ENCODE measurements at places on chromosomes 11 and 22.

DNA sequence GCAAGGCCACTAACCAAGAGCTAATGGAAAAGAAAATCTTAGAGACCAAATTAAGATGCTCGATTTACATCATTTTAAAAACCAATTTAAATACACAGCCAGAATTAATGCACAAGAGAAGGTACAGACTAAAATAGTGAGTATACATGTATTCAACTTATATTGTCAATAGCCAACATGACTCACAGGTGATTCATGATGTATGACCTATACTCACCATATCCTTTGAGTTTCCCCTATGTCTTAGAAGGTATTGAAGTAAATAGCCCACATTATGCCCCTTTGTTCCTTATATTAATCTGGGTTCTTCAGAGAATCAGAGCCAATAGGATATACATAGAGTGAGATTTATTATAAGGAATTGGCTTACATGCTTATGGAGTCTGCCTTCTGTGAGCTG, 97.5 kb upstream of the ANO3 start:
- DNase-seq = no peak

GRCh38 chr11:2739531-2740274, 39.9 kb upstream of the KCNQ1OT1 start:
- DNase-seq = no peak

DNA sequence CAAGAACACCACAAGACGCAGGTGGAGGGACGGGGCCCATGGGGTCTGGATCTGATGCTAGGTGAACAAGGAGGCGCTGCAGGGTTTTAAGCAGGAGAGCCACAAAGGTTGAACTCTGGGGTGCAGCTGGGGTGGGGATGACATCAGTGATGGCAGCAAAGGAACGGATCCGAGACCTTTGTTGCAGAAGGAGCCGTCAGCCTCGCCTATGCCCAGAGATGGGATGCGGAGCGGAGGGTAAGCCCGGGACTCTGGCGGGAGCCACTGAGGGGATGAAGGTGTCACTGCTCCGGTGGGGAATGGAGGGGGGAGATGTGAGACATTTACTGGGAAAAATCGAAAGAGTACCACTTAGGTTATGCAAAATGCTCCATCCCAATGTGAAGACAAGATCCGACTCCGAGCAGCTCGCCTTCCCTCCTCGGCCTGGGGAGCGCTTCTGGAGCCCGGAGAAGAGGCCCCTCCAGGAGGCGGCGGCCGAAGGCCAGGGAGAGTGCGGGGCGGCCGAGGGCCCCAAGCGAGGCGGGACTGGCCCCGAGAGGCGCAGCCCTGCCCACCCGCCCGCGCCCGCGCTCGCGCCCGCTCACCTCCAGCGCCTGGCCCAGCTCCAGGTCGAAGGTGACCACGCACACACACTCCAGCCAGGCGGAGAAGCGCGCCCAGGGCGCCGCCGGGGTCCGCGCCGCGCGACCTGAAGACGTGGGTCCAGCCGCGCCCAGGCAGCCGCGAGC, 422 bp downstream of the DENND6B start:
- DNase-seq = no peak

DNA sequence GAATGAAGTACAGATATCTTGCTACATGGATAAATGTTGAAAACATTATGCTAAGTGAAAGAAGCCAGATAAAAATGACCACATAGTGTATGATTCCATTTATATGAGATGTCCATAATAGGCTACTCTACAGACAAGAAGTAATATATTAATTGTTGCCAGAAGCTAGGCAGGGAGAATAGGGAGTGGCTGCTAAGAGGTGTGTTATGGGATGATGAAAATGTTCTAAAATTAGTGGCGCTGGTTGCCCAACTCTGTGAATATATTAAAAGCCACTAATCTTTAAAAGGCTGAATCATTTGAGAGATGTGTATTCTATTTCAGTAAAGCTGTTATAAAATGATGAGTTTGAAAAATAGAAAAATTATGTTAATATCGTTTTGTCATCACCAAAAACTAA, 144.4 kb downstream of the NCAM1 start:
- no peak for DNase-seq

DNA sequence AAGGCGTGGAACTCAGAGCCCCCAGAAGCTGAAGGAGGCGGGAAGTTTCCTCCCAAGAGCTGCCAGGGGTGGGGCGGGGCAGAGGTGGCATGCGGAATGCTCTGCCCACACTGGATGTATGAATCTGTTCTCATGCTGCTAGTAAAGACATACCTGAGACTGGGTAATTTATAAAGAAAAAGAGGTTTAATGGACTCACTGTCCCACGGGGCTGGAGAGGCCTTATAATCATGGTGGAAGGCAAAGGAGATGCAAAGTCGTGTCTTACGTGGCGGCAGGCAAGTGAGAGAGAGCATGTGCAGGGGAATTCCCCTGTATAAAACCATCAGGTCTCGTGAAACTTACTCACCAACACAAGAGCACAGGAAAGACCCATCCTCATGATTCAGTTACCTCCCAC, 57.6 kb downstream of the SMIM38 start:
- DNase-seq = peak; percentile 24

DNA sequence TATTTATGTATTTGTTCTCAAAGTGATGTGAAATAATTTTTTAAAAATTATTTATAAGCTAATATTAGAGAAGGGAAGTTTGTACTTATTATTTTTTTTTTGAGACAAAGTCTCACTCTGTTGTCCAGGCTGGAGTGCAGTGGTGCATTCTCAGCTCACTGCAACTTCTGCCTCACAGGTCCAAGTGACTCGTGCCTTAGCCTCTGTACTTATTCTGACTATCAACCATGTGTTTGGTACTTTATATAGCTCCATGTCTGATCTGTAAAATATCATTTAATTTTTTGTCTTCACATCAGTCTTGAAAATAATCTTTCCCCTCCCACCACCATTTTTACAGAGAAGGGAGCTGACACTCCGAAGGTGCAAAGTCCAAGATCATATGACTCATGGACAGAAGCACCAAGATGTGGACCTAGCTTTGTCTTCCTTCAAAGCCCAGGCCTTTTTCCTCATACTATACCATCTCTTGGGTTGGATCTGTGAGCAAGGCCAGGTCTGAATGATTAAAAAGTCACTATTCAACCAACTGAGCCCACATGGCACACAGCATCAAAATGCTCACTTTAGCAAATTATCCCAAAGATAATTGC, 32.4 kb upstream of the EED start:
- no peak for DNase-seq

DNA sequence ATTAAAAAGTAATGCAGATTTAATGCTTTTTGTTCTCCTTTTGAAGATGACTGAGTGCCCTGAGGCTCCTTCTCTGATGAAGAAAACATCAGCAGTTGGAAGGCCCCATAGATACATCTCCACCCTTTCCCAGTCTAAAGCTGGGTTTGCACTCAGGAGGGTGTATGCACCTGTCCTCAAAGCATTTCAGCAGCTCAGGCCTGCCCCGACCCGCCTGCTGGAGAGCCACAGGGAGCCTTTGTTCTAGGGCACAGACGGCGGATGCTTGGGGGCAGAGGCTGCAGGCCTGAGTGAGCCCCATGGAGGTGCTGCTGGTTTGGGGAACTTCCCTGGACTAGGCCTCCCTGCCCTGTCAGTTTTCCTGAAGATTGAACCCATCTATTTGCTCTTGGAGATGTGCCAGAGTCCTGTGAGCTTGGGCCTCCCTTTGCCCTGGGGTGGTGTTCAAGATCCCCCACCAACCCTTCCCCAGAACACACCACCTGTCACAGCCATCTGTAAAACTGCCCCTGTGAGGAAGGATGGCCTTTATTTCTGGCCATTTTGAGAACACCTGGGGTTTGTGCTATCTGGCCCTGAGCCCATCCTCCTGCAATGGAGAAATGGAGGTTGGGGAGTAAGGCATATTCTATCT, 160.0 kb downstream of the NAV2 start:
- DNase-seq = no peak

GRCh38 chr11:64619196-64619595, 28.2 kb downstream of the SLC22A12 start:
- DNase-seq = no peak

DNA sequence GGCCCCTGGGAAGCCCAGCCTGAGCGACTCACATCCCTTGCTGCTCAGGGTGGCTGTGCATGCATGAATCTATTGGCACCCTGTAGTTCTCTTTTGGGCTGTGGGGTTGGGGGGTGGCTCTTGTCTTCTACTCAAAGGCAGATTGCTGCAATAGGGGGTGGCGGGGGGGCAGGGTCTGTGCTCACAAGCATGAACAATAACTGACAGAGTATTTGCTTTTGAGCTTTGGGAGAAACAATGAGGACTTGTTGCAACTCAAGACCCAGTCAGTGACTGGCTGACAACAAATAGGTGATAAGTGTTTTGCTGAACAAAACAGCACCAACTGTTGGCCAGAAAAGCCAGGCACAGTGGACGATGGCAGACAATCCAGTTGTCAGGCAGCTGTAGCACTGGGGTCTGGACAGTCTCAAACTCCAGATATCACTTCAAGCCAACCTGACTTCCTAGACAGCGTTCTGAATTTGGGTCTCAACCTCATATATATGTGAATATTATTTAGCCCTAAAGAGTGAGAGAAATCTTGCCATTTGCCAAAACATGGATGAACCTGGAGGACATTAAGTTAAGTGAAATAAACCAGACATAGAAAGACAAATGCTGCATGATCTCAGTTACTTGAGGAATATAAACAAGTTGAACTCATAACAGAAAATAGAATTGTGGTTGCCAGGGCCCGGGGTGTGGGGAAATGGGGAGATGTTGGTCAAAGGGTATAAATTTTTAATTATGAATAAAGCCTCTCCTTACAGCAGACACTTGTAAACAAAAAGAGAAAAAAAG, 61.7 kb downstream of the ME3 start:
- DNase-seq = no peak

- DNase-seq = no peak
These were observed 440.4 kb downstream of the BUD13 start for GRCh38 chr11:116332391-116332790.

DNA sequence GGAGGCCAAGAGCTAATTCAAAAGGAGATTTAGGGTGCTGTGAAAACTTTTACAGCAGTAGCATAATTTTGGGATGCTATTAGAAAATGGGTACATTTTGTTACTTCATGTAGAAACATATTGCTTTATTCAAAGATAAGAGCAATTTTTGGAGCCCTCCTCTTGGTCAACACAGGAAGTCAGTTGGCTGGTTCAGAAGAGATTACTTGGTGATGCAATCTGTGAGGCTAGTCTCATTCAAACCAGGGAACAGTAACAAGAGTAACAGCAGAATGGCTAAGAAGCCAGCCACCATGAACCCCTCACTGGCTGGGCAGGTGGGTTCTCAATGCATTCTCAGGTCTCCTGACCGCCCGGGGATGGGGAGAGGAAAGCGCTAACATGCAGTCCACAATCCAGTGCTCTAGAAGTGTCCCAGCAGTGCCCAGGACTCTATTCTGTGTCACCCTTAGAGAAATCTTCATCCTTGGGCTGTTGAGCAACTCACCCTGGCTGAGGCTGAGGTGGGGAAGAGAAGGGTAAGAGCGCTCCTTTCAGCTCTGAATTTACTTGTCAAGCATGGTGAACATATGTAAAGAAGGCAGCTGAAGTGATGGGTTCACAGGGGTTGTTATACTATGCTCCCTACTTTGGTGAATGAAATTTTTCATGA, 262.2 kb upstream of the UBASH3B start:
- no peak for DNase-seq

- DNase-seq = no peak
These were observed 15.3 kb downstream of the RTL6 start for GRCh38 chr22:44482776-44483175.

DNA sequence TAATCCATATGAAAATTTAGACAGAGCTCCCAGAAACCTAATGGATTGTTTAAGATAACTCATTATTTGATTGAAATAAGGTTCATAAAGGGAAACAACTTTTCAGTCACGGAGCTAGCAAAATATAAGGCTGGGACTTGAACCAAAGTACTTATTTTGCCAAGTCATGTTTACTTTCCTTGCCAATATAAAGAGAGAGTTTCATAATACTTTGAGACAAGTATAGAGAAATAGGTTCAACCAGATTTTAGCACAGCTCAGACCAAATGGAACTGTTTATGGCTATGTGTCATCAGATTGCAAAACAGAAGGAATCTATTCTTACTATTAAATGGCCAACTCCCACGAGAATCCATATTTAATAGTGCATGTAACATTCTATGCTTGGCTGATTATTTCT, 1517.5 kb upstream of the TENM4 start:
- no peak for DNase-seq

DNA sequence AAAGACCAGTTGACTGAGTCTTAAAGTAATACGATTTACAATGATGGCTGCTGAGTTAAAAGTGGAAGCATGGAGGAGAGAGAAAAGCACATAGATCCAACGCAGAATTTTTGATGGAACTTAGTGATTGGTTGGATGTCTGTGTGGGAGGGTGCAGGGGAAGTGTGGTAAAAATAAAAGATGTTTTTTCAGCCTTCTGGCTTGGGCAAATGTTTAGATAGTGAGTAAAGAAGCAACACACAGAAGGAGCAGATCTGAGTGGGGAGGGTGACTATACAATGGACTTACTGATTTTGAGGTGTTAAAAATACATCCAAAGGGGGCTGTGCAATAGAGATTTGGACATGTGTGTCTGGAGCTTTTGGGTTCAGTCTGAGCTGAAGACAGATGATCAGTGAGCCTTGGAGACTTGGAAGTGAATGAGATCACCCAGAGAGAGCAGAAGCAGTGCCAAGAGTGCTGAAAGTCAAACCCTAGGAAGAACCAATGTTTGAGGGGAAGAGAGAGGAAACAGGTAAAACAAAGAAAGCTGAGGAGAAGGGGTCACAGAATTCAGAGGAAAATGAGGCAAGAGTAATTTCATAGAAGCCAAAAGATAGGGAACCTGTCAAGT, 8.6 kb downstream of the GRIA4 start:
- DNase-seq = no peak

DNA sequence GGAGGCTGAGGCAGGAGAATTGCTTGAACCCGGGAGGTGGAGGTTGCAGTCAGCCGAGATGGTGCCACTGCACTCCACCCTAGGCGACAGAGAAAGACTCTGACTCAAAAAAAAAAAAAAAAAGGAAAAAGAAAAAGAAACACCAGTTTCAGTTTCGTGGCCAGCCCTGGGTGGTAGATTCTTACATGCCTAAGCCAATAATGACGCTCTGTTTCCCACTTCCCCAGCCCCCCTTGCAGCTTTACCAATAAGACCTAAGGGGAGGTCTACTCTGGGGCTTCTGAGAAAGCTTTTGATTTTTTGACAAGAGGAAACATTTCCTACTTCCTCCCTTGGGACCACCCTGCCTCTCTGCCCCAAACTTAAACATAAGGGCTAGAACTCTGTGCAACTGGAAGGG, 30.0 kb upstream of the PTPRJ start:
- DNase-seq = peak; percentile 54

DNA sequence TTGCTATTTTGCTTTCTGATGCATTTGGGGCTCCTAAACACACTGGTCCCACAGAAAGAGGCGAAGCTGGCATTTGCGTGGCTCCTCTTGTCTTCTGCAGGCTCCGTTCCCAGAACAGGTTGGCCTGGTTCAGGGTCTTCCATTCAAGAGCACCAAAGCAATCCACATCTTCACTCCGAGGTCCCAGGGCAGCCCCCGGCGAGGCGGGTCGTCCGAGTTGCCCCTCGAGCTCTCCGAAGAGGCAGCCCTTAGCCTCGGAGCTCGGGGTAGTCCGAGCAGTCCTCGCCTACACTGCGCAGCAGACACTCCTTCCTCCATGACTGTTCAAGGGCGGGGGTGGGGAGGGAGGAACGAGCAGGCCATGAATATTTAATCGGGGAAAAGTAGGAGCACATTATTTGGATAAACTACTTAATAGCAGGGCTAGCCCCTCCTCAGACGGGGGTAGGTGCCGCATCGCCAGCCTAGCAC, 321.3 kb downstream of the BLID start:
- no peak for DNase-seq

Measured in stimulated activated CD4-positive, alpha-beta T cell treated with anti-CD3 and anti-CD28 coated beads, Interleukin-2, amount 100 ng/mL, for 4 hours (primary cell).